ENCODE measurements at places on chromosomes 2 and 18. TPM values are rescaled to one million over a fixed set of nuclear protein-coding genes. Genes with fewer than 3 reads are reported as not detected.

Gene DUSP28
- 5.9 TPM for polyA plus RNA-seq

Gene COLEC11
- polyA plus RNA-seq, result 3.7 TPM

Gene INPP5D
- polyA plus RNA-seq, result 25.8 TPM

Gene ASB18
- polyA plus RNA-seq, result not detected

Gene TRAK2
- 14.0 TPM for polyA plus RNA-seq

Gene IL1R2
- 902 TPM for polyA plus RNA-seq

Gene CGREF1
- 0.80 TPM for polyA plus RNA-seq

Gene MDH1B
- 3.1 TPM for polyA plus RNA-seq

Gene PAX8
- 3.8 TPM for polyA plus RNA-seq

Gene UGT1A8
- polyA plus RNA-seq, result not detected

Gene RGPD8
- 2.1 TPM for polyA plus RNA-seq

Gene PLGLB2
- not detected for polyA plus RNA-seq

Gene RGPD4
- not detected for polyA plus RNA-seq

Gene LAMA1
- 0.66 TPM for polyA plus RNA-seq

Gene RAD51AP2
- not detected for polyA plus RNA-seq

Gene HNMT
- polyA plus RNA-seq, result 62.2 TPM

Gene ABCG8
- not detected for polyA plus RNA-seq

Gene FKBP7
- polyA plus RNA-seq, result 7.7 TPM

Gene SSB
- polyA plus RNA-seq, result 80.6 TPM

Gene SLC9A2
- polyA plus RNA-seq, result 0.04 TPM

Gene CTLA4
- polyA plus RNA-seq, result 1.8 TPM

Gene RAX
- 0.02 TPM for polyA plus RNA-seq

Gene ANKRD36
- 8.5 TPM for polyA plus RNA-seq

Gene CCDC148
- polyA plus RNA-seq, result 0.61 TPM

Gene TXNDC2
- polyA plus RNA-seq, result 0.19 TPM

Gene CLEC4F
- polyA plus RNA-seq, result 0.34 TPM

Gene GKN2
- polyA plus RNA-seq, result 101 TPM

Gene ITGB6
- polyA plus RNA-seq, result 35.1 TPM

Gene ASXL3
- polyA plus RNA-seq, result 0.11 TPM

Gene XIRP2
- polyA plus RNA-seq, result 0.11 TPM

Gene PRSS56
- not detected for polyA plus RNA-seq

Gene SAG
- 0.22 TPM for polyA plus RNA-seq

Gene SERPINB3
- polyA plus RNA-seq, result 15.3 TPM

Gene SCN7A
- polyA plus RNA-seq, result 7.5 TPM

Gene ADRA2B
- polyA plus RNA-seq, result 0.31 TPM

Gene CD28
- polyA plus RNA-seq, result 0.14 TPM

Gene AGXT
- polyA plus RNA-seq, result 0.05 TPM

Gene IL1F10
- not detected for polyA plus RNA-seq

Gene LIMS3
- 0.55 TPM for polyA plus RNA-seq

Gene TPO
- not detected for polyA plus RNA-seq

Gene TFPI
- polyA plus RNA-seq, result 227 TPM

Gene FHL2
- polyA plus RNA-seq, result 6.6 TPM

Gene UBE2E3
- 41.7 TPM for polyA plus RNA-seq

Gene MEP1B
- not detected for polyA plus RNA-seq

Gene RNF152
- polyA plus RNA-seq, result 1.1 TPM

Gene EFHD1
- 7.4 TPM for polyA plus RNA-seq

Gene OSR1
- 8.6 TPM for polyA plus RNA-seq

Gene KCNG3
- polyA plus RNA-seq, result 0.10 TPM

Gene GKN1
- polyA plus RNA-seq, result 0.15 TPM

Gene ZNF521
- 1.5 TPM for polyA plus RNA-seq

Gene MAB21L4
- polyA plus RNA-seq, result 8.7 TPM

Gene RBM44
- 0.26 TPM for polyA plus RNA-seq

Gene FBXO36
- 2.5 TPM for polyA plus RNA-seq

Gene SMYD1
- polyA plus RNA-seq, result not detected

Gene DOK6
- 0.61 TPM for polyA plus RNA-seq

Gene RBM43
- 3.0 TPM for polyA plus RNA-seq

Gene USP40
- polyA plus RNA-seq, result 16.7 TPM

Gene PPP1R1C
- 6.3 TPM for polyA plus RNA-seq

Gene CCDC68
- 6.7 TPM for polyA plus RNA-seq

Gene HOXD13
- not detected for polyA plus RNA-seq

Measured in lung (tissue), 17 donors.